Activated T-cell treated with anti-CD3 and anti-CD28 coated beads, Interleukin-2, amount 50 U/mL, for 72 hours (primary cell): ENCODE measurements at places on chromosomes 5 and 9.

DNA sequence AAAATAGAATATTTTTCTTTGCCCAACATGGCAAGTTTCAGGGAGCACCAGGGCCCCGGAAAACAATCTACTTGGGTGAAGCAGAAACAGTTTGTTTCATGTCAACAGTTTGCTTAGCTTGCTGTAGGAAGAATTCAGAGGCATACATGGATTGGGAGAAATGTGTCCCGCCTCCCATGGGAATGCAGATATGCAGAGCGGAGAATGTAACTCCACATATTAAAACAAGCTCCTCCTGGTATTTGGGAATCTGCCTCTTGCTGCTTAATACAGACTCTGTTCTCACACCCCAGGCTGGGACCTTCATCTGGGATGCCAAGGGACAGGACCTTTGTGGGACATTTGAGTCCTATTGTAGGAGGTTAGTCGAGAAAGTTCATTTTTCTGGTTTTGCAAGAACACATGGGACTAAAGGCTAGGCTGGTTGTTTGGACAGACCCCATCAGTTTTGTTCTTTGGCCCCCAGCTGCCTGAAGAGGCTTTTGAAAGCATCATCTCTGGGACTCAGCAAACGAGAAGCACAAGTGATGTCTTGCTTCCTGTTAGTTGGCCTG, 220.5 kb upstream of the ADRA1B start:
- DNase-seq, result no peak

- DNase-seq, result no peak
Observed at GRCh38 chr9:21607576-21607975, 125.5 kb upstream of the IFNE start.

GRCh38 chr9:117734523-117735314, 30.5 kb downstream of the TLR4 start:
- no peak for DNase-seq

DNA sequence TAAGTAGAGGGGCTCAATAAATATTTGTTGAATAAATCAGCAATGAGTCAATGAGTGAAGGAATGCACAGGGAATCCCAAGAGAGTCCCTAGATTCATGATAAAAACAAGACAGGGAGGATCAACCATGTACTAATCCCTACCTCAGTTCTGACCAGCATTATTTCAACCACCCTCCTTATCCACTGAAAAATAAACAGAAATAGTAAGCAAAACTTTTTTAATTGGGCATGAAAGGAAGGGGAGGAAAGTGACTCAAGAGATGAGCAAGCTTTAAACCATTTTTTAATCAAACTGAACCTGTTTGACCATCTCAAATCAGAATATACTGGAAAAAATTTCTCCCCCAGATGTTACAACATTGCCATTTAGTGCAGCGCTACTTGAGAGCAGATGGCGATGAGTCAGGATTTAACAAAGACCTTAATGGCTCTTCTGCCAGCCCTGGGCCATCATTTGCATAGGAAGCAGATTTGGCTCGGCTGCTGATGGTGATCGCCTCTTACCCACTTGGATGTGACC, 194.8 kb upstream of the SLC30A5 start:
- no peak for DNase-seq

DNA sequence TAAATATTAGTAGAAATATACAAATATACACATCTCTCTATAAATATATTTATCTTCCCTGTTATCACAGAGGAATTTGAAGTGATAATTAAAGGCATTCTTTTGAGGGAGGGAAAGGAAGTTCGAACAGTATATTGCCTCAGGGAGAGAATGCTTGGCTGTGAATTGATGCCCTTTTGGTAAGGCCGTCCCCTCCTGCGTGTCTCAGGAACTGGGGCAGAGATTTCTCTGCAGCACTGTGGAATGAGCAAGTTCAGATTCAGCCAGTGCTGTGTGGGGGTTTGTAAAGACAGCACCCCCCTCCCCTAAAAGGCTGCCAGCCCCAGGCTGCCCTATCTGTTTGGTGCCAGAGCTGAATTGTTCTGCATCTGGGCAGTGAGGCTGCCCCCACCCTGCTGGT, 42.0 kb downstream of the UBE2QL1 start:
- DNase-seq, result no peak

- DNase-seq, result no peak
Observed at GRCh38 chr9:72805238-72805637, 147.6 kb downstream of the ALDH1A1 start.

DNA sequence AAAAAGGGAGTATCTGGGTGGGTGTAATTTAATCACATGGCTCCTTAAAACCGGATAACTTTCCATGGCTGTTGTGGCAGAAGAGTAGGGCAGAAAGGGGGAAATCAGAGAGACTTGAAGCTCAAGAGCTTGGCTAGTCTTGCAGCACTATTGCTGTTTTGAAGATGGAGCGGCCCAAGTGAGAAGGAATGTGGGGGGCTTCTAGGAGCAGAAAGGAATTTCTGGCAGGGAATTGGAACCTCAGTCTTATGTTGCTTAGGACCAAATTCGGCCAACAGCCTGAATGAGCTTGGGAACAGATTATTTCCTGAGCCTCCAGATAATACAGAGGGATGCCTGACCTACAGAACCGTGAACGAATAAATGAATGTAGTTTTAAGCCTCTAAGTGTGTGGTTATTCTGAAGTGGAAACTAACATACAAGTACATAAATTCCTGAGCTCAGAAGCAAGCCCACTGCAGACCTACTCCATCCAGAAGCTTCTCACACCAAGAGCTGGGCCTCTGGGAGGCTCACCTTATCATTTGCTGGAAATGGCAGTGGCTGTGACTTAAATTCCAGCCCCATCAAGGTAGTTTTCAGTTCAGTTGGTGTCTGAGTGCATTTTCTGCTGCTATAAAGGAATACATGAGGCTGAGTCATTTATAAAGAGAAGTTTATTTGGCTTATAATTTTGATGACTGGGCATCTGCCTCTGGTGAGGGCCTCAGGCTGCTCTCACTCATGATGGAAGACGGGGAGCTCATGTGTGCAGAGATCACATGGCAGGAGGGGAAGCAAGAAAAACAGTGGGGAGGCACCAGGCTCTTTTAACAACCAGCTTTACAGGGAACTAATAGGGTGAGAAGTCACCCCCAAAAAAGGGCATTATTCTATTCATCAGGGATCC, 15.3 kb upstream of the TMEM174 start:
- DNase-seq, result no peak

DNA sequence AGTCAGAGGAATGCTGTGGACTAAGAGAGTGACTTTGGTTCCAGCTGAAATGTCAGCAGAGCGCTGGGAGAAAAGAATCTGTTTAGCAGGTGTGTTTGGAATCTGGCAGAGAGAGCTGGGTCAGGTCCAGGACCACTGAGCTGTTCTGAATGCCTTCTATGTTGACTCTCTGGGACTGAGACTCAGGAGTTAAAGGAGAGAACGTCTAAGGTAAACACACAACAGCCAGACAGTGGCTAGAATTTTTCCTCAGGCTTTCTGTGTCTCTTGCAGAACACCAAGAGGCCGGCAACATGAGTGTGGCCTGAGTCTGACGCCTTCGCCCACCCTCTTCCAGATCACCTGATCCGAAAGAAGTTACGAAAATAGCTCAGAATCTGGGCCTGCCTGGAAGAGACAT, 107.2 kb upstream of the ZNF462 start:
- no peak for DNase-seq
